DMS79 (cell line): ENCODE measurements at places on chromosomes 5 and 9.

GRCh38 chr9:1880038-1880565, 135.0 kb upstream of the SMARCA2 start:
- DNase-seq, result no peak

GRCh38 chr5:3004361-3005080, 253.0 kb upstream of the IRX2 start:
- DNase-seq, result no peak

- no peak for DNase-seq
Observed at GRCh38 chr5:41929035-41929434, 4.0 kb downstream of the FBXO4 start.

- DNase-seq, result no peak
Observed at GRCh38 chr5:102845041-102845440, 89.9 kb downstream of the PAM start.

GRCh38 chr5:95727764-95728191, 3.4 kb upstream of the RHOBTB3 start:
- peak; percentile 97 for DNase-seq

DNA sequence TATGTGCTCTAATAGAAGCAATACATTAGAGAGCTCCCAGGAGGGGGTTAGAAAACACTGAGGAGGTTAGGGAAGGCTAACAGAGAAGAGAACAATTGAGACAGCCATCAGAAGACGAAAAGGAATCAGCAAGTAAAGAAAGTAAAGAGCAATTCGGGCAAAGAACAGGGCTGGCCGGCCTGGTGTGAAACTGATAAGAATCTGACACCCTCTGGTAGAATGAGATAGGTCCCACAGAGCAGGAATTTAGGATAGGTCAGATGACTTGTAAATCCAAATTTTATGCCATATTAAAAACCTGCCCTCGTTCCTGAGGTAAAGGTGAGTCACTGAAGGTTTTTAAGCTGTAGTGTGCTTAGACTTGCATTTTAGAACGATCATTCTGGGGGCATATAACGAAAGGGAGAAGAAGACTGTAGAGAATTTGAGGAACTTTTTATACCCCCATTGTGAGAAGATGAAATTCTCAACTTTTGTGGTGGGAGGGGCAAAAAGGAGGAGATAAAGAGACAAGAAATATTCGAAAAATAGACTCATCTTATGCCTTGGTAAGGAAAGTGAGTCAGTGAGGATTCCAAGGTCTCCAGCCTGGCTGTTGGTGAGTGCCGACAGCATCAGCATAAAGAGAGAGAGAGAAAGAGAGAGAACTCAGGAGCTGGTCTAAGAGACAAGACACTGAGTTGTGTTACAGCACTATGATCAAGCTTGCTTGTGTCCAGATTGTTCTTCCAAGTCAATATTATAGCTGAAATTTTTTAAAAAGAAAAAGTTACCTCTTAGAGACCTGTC, 51.3 kb downstream of the TMEM167A start:
- DNase-seq, result no peak

DNA sequence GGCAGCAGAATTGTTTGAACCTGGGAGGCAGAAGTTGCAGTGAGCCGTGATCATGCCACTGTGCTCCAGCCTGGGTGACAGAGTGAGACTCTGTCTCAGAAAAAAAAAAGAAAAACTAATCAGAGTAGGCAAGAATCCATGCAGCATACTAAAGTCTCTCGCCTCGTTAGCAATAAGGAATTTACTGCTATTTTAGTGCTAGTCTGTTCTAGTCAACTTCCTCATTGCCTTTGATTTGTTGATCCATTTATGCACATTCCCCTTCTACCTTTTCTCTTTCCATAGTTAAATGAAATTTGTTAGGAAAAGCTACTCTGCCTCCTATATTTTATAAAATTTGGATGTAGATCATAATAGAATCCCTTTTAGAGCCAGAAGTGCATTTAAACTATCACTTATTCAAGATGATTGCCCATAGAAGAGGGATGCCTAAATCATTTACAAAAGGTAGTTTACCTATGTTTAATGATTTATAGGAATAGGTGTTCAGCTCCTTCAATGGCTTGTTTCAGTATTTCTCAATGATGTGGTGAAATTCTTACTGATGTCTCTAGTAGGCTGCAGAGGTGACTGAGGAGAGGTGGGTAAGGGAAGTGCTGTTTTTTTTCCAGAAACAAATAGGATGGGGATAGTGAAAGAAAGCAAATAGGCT, 1.9 kb downstream of the LRRC19 start:
- DNase-seq, result no peak

GRCh38 chr5:149473441-149473840, 77.8 kb downstream of the CSNK1A1 start:
- no peak for DNase-seq

- DNase-seq, result no peak
Observed at GRCh38 chr5:124961521-124961920, 215.1 kb upstream of the ZNF608 start.

DNA sequence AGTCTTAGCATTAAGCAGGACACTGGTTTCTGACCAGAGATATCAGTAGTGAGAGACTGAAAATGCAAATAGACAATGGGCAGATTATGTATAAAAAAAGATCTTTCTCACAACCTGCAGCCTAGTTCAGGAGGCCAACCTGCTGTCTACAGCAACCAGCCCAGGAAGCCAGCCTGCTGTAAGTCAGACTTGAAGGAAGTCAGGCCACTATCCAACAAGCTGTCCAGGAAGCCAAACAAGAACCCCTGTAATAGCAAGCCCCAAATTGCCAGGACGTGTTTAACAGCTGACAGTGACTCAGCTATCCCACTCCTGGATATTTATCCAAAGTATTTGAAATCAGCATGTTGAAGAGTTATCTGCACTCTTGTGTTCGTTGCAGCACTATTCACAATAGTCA, 121.8 kb upstream of the SPIN1 start:
- no peak for DNase-seq

DNA sequence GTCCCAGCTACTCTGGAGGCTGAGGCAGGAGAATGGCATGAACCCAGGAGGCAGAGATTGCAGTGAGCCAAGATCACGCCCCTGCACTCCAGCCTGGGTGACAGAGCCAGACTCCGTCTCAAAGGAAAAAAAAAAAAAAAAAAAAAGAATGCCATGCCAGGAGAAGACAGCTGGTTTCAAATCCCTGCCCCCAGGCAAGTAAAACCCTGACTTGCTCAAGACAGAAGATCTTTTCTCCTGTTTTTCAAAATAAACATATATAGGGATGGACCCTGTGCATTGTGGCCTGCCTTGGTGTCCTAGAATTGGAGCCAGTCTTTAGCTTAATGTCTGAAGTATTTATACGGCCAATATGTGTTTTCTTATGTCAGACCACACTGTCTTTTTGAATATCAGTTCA, 177.1 kb downstream of the NR3C1 start:
- DNase-seq, result no peak

- DNase-seq, result no peak
Observed at GRCh38 chr5:116035123-116035522, 2.9 kb downstream of the ARL14EPL start.

- no peak for DNase-seq
Observed at GRCh38 chr5:117487556-117487955, 912.9 kb upstream of the SEMA6A start.

- DNase-seq, result no peak
Observed at GRCh38 chr9:123440256-123440655, 84.3 kb downstream of the CRB2 start.

DNA sequence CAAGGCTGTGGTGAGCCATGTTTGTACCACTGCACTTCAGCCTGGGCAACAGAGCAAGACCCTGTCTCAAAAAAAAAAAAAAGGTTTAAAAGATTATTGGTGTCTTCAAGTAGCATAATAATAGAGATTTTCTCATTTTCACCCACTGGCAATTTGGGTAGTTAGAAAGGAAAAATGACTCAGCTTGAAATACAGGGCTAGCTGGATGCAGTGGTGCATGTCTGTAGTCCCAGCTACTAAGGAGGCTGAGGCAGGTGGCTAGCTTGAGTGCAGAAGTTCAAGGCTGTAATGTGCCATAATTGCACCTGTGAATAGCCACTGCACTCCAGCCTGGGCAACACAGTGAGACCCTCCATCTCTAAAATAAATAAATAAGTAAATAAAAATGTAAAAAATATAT, 111.1 kb downstream of the ARRDC3 start:
- DNase-seq, result no peak

DNA sequence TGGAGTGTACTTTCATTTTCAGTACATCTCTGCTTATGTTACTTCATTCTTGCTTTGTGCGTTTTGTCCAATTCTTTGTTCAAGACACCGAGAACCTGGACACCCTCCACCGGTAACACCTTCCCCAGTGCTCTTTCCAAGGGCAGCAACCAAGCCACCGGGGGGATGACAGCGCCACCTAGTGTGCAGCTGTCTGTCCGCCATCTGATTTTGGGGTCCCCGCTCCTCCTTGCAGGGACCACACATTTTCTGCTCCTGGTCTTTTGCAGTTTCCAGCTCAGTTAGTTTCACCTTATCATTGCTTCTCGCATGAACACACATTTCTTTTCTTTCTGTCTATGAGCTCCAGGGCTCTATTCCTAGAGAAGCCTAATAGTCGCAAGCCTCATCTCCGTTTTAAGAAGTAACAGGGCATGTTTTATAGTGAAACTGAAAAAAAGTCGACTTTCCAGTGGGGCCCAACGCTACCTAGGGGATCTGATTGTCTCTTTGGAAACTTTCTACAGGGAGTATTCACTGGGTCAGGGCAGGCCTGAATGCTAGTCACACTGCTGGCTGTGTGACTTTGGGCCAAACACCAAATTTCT, 152.1 kb downstream of the FSTL4 start:
- no peak for DNase-seq

- DNase-seq, result no peak
Observed at GRCh38 chr5:19229179-19229835, 758.7 kb downstream of the CDH18 start.

DNA sequence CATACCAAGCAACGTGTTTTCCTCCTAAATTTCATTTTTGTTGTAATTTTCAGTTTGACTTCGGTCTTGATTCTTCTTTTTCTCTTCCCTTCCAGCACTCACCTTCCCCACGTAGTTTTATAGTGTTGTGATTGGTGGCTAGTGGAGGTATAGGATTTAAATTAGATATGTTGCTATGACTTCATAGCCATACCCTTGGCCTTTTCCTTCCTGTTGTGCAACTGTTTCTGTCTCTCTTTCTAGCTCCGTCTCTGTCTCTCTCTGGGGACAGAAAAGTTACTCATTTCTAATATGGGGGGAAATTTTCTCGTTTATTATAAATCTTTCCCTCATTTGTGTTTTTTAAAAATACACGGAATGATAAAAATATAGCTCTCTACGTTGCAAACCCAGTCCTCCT, 20.6 kb upstream of the C5orf24 start:
- DNase-seq, result no peak

GRCh38 chr9:34254966-34255825, 73.9 kb downstream of the KIF24 start:
- no peak for DNase-seq

DNA sequence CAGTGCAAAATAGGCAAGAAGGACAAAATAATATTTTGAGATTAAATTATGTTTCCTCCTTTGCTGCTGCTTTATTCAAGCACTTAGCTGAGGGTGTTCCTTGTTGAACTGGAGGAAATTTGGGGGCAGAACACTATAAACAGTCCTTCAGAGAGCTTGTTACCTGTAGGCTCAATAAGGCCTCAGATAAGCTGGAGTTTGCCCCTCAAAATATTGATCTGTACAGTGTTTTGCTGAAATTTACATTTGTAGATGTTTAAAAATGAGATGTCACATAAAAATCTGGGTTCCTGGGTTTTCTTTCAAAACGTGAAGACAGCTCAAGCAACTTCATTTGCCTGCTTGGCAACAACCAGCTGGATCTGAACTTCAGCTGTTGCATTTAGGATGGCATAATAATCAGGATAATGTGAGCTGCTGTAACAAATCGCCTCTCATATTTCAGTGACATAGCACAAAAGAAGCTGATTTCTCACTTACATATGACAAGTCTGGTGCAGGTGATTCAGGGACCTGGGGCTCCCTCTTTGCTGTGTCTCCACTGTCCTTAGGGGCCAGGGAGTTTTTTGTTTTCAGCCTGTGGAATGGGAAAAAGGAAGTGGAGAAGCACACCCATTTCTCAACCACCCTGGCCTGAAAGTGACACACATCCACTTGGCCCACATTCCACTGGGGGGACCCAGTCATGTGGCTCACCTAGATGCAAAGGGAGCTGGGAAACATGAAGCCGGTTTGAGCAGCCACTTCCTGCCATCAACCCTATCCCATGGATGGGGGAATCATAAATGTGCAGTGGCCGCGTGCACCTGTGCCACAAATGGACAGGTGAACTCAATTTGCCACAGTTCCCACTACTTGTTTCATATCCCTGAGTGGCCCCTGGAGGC, 2.4 kb upstream of the PSAT1 start:
- DNase-seq, result no peak

DNA sequence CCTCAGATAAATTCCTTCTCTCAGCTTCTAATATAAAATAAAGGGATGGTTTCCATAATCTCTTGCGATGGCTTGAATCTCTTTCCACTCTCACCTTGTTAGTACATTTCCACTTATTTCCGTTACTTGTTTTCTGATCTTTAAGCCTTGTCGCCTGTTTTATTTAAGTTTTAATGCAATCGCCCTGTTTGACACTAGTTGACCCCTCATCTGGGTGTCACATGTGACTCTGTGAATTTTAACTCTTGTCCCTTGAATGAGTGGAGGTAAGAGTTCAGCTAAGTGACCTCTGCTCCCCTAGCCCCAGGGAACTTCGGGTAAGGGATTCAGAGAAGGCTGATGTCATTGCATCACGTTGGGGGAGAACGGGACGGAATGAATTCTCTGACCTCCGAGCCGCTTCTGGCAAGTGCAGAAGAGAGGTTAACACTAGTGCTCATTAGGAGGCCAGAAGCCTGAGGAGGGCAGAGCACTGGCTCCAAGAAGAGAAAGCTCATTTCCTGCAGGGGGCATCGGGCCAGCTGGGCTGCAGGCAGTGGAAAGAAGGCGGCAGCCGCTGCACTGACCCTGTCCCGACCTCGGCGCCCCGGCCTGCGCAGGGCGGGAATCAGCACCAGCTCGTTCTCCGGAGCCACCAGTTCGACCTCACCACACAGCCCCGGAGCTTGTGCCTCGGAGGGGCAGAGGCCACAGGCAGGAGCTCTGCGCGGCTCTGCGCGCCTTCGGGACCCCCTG, 569 bp downstream of the HINT2 start:
- DNase-seq, result peak; percentile 6

- DNase-seq, result peak; percentile 1
Observed at GRCh38 chr5:69415584-69415958, 655 bp downstream of the MARVELD2 start.
